ENCODE measurements at places on chromosomes 7 and 10.

- DNase-seq: no peak
These were observed at the start of gene C10orf67 for GRCh38 chr10:23344241-23344841. C10orf67 (minus strand) TSS chr10:23344797; CDS start chr10:23344774, 23 bp downstream.

- DNase-seq: no peak
These were observed 2.1 kb downstream of the BAIAP2L1 start for GRCh38 chr7:98398567-98399372.

DNA sequence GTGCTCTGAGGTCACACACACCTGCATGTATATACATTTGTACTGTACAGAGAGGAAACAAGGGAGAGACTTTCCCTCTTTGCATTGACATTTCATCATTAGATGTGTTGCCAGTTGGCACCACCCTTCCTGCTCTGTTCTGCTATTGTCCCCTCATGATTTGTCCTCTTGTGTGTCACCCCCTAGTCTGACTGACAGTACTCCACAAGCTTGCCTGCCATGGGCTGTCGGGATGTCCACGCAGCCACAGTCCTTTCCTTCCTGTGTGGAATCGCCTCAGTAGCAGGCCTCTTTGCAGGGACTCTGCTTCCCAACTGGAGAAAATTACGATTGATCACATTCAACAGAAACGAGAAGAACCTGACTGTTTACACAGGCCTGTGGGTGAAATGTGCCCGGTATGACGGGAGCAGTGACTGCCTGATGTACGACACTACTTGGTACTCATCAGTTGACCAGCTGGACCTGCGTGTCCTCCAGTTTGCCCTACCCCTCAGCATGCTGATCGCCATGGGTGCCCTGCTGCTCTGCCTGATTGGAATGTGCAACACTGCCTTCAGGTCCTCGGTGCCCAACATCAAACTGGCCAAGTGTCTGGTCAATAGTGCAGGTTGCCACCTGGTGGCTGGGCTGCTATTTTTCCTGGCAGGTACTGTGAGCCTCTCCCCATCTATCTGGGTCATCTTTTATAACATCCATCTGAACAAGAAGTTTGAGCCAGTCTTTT lies 9.4 kb downstream of the CLDN12 start:
- peak; percentile 36 for DNase-seq

GRCh38 chr7:130951976-130952876 lies 218.2 kb upstream of the KLF14 start:
- no peak for DNase-seq

DNA sequence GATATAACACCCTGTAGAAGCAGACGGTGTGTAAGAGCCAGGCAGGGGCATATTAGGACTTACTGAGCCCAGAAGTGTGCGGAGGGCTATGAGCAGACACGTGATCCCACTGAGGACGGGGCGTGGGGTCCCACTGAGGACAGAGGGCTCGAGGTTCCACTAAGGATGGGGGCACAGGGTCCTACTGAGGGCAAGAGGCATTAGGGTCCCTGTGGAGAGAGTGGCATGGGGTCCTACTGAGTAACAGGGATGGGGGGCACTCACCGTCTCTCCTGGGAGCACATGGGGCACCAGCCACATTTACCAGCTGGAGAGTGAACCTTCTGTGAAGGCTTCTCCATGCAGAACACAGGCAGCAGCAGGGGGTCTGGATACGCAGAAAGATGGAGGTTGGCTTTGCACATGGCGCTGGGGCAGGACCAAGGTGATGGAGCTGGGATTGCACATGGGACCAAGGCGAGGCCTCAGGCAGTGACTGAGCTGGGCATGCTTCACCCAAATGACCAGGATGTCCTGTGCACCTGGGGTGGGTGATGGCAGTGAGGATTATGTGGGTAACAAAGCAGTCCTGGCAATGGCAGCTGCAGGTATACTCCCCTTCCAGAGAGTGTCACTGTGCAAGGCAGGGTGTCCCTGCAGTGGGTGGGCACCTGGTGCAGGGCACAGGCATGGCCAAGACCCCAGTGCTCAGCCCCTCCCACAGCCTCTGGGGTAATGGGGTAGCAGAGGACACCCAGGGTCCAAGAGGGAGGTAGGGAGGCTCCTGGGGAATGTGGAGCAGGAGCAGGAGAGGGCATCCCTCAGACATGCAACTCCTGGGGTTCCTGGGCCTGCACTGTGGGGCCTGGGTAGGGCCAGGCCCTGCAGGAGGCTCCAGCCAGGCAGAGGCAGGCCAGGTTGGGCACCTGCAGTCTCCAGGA lies 278.1 kb downstream of the TCERG1L start:
- no peak for DNase-seq

GRCh38 chr10:45249978-45250693 lies 65.3 kb downstream of the OR13A1 start:
- DNase-seq: peak; percentile 69

- DNase-seq: no peak
These were observed 107.5 kb upstream of the AKR1E2 start for GRCh38 chr10:4718544-4718943.

DNA sequence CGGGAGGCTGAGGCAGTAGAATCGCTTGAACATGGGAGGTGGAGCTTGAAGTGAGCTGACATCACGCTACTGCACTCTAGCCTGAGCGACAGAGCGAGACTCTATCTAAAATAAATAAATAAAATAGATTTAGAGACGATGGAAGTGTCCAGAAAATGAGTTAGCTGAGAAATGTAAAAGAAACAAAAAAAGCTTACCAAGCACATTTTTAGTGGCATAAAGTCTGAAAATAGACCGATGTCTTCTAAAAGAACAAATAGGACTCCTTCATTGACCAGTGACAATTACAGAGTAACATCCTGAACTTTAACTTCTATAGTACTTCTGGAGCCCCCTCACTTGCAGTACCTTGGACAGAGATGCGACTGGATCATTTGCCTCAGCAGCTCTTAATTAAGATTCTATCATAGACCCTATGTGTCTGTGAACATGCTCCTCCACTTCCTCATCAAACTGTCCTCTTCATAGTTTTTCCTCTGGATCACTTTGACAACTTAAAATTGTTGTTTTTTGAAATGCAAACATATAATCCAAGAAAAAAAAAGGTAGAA lies 25.2 kb upstream of the SRPK2 start:
- DNase-seq: no peak

DNA sequence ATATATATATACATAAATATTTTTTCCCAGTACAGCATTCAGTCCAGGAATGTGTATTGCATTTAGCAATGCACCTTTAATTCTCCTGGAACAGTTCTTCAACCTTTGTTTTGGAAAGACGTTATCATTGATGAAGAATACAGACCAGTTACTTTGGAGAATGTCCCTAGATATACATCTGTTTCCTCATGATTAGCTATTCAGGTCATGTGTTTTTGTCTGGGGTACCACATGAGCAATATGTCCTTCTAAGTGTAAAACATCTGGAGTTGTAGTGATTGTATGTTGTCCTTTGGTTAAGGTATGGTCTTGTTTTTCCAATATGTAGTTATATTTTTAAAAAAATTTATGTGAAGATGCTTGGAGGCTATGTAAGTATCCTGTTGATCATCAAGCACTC lies 10.2 kb downstream of the BZW2 start:
- DNase-seq: no peak

DNA sequence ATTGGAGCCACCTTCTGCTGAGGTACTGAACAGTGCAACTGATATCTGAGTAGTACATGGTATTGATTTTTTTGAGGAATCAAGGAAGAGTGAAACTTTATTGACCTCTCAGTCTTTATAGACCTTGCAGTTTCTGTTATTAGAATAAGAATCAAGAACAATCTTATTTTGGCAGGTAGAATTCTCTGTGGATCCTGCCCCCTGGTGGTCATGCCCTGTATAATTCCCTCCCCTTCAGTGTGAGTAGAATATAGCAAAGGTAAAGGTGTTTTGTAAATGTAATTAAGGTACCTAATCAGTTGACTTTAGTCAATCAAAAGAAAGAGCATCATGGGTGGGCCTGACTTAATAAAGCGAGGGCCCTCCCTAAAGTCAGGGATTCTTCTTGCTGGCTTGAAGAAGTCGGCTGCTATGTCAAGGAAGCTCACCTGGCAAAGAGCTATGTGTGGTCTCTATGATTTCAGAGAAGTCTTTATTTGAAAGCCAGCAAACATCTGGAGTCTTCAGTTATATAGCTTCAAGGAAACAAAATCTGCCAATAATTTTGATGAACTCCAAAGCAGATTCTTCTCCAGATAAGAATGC lies 142.8 kb downstream of the LSM5 start:
- DNase-seq: no peak

DNA sequence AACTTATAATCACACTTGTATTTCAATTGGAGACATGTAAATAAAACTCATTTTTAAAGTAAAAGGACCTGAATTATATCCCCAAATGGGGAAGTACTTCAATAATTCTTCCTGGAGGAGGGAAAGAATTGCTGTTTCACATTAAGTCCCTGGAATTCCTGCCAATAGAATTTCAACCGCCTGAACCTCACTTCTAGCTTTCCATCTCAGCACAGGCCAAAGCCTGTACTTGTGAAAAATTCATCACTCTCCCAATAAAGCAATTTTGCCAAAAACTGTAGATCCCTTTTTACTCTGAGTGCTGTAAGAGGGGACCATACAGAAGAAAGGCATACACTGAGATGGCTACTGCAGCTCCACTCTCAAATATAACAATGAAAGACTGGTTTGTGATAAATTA lies 54.8 kb downstream of the CADPS2 start:
- no peak for DNase-seq

DNA sequence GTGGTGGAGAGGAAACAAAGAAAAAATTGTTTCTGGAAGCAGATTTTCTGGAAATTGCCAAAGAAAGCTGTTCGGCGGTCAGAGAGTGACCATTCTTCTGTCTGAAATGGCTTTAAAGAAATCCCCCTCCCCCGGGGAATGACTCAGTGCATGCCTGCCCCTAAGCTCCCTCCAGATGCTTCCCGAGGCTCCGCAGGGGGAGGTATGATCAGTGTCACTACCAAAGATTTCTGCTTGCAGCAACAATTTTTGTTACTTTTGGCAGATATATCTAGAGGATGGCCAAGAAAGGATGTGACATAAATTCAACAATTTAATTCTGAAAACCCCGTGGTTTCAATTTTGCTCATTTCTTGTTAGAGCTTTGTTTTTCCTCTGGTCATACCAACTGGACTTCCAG lies 163.9 kb downstream of the JCAD start:
- no peak for DNase-seq

DNA sequence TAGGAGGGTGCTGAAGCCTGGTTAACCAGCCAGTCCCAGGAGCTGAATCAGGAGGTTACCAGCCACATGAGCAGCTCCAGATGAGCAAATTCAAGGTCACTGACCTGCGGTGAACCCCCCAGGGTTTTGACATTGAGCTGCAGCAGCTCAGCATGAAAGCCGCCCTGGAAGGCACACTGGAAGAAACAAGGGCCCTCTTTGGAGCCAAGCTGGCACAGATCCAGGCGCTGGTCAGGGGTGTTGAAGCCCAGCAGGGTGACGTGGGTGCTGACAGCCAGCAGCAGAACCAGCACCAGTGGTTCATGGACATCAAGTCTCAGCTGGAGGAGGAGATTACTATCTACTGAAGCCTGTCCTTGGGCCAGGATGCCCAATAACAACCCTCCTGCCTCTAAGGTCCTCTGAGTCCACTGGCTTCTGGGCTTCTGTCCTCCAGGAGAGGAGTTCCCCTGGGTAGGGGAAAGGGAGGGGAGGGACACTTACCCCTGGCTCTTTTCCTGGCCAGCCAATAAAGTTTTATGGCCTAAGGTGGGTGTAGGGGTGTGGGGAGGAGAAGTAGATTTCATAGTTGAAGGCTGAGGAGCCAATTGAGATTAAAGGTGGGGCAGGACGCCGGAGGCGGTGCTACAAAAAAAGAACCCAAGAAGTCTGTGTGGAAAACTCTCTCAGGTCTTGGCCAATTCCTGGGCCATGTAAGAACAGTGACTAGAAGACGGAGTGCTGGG lies 29.4 kb upstream of the ATOH7 start:
- no peak for DNase-seq

- peak; percentile 49 for DNase-seq
These were observed 167.1 kb upstream of the ADO start for GRCh38 chr10:62637249-62638061.

DNA sequence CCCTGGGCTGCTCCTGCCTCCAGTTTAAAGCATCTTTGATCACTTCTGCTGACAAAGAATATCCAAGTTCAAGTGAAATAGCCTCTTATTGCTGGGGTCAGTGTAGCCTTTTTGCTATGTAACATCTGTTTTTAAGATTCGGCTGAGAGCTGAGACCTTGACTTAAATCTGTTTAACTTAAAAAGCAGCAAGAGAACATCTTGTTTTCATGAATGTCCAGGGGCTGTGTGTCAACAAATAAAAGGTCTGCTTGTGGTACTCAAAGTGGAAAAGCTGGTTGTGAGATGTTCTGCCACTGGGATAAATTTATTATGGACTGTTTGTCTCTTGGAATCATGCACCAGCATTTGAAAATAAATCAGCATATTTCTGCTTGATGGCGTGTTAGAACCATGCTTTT lies 73.2 kb downstream of the CALD1 start:
- no peak for DNase-seq

- no peak for DNase-seq
These were observed 282.4 kb downstream of the ADARB2 start for GRCh38 chr10:1454951-1455350.

DNA sequence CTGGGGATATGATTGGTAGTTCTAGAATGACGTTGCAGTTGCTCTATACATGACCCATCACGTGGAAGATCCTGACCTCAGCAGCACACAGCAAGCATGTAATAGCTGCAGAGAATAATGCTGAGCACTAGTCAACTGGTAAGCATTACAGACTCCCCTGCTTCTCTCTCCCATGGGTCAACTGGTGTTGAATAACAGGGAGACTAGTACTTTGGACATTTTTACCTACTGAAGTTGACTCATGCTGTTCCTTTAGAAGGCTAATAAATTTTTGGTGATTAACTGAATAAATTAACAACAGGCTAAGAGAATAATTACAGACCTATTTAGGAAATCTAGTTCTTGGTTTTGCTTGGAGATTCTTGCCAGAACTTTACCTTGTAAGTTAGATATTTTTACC lies 234.1 kb downstream of the AUTS2 start:
- no peak for DNase-seq

GRCh38 chr10:72173619-72174296 lies 42.1 kb upstream of the ANAPC16 start:
- no peak for DNase-seq

DNA sequence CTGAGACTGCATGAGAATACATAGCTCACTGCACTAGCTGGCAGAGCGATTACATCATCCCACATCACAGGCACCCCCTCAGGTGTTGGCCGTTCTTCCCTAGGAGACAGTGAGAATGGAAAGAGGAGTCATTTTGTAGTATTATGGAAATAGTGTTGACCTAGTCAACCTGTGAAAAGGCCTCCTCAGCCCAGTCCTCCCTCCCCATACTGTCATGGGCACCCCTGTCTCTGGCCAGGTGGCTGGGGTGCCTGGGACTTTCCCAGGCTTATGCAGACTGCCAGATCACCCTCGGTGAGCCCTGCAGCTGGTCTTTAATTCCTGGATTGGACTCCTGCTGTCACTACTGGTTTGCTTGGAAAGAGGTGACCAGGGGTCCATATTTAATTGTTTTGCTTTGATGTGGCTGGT lies 4.0 kb downstream of the INPP5A start:
- no peak for DNase-seq

- peak; percentile 64 for DNase-seq
These were observed 5.6 kb downstream of the CCSER2 start for GRCh38 chr10:84333864-84334451.
